ENCODE measurements at places on chromosomes 12 and 14. TPM values are rescaled to one million over a fixed set of nuclear protein-coding genes. Genes with fewer than 3 reads are reported as not detected.

Gene INHBC
- total RNA-seq: not detected

Gene FLRT2
- total RNA-seq: 107 TPM

GRCh38 chr12:105492591-105493545 lies 162.4 kb downstream of the C12orf75 start:
- H3K27ac ChIP-seq: no peak overlapping the region
- H3K4me3 ChIP-seq: no peak overlapping the region
- no peaks in the 10 kb centered on the region for H3K4me1 ChIP-seq
- no peaks in the 10 kb centered on the region for H3K36me3 ChIP-seq
- no peak for DNase-seq

- H3K4me3 ChIP-seq: no peak overlapping the region
- no peak overlapping the region for H3K27ac ChIP-seq
- no peaks in the 10 kb centered on the region for H3K27me3 ChIP-seq
- DNase-seq: no peak
- H3K4me1 ChIP-seq: no peaks in the 10 kb centered on the region
- H3K36me3 ChIP-seq: peaks cover 3% of the 10 kb centered on the region
These were observed 5.8 kb downstream of the GNS start for GRCh38 chr12:64753427-64753826.

DNA sequence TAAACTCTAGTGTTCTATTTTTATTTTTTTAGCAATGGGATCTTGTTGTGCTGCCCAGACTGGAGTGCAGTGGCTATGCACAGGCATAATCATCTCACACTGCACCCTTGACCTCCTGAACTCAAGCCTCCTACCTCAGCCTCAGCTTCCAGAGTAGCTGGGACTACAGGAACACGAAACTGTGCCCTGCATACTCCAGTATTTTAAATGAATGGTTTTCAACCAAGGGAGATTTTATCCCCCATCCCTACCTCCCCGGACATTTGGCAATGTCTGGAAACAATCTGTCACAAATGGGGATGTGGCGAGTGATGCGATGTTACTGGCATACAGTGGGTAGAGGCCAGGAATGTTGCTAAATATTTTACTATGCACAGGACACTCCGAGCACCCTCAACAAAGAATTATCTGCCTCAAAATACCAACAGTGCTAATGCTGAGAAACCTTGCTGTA lies 2.1 kb downstream of the CBX5 start:
- H3K4me3 ChIP-seq: peak overlapping the region; percentile 73
- DNase-seq: no peak
- peaks cover 45% of the 10 kb centered on the region for H3K36me3 ChIP-seq

- no peaks in the 10 kb centered on the region for H3K4me1 ChIP-seq
- H3K4me3 ChIP-seq: peak overlapping the region; percentile 92
- no peaks in the 10 kb centered on the region for H3K27me3 ChIP-seq
- H3K36me3 ChIP-seq: peaks cover 23% of the 10 kb centered on the region
These were observed 707 bp downstream of the DHRS1 start for GRCh38 chr14:24298892-24299254.

DNA sequence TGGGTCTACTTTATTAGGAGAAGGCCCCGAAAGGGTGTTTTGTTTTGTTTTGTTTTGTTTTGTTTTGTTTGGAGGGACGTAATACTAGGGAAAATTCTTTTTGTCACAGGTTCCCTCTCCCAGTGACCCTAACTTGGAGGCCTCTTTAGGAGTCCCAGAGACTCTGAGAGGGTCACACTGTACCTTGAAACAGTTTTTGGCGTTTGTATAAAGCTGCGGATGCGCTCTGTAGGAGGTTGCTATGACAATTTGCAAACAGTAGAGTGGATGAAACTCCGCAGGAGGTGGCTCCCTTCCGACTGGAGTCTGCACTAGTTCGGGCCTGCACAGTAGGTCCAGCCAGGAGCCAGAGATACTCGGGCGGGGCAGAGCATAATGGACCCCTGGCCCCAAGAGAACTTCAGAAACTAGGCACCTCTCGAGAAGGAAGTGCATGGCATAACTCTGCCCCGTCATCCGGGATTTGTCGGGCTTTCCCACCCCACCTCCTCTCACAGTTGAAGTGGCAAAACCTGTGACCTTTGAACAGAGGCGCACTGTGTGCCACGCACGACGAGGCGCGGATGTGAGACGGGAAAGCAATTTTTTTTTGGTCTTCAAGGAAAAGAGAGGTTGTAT lies 1.3 kb upstream of the DYRK2 start:
- no peak overlapping the region for H3K27ac ChIP-seq
- DNase-seq: peak; percentile 27
- peaks cover 19% of the 10 kb centered on the region for H3K4me1 ChIP-seq
- no peaks in the 10 kb centered on the region for H3K36me3 ChIP-seq

Gene GPR132
- not detected for total RNA-seq

DNA sequence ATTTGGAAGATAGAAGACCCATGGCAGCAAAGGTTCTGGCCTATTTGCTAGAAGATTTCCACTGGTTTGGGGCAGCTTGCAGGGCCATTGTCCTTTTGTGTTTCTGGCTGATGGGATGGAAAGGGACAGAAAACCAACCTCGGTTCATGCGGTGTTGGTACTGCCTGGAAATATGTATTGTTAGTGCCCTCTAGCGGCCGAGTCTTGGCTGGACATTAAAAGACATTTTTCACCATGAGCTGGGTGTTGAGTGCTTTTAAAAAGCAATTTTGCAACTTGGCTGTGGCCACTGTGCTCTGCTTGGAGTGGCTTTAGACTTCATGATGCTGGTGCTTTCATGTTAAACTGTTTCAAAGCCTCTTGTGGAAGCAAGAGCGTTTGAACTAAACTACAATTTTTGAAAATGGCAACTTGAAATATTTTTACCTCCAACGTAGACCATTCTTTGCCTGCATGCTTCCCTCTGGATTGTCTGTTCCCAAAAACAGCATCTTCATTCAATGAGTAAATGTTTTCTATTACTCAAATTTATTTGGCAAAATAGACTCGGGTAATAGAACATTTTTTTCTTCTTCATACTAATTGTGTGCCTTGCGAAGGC lies 102.7 kb upstream of the TBX5 start:
- DNase-seq: peak; percentile 70
- H3K27ac ChIP-seq: no peak overlapping the region
- H3K36me3 ChIP-seq: no peaks in the 10 kb centered on the region
- peaks cover 6% of the 10 kb centered on the region for H3K27me3 ChIP-seq
- no peak overlapping the region for H3K4me3 ChIP-seq

- H3K36me3 ChIP-seq: no peaks in the 10 kb centered on the region
- no peak for DNase-seq
- H3K27ac ChIP-seq: no peak overlapping the region
- no peaks in the 10 kb centered on the region for H3K4me1 ChIP-seq
- H3K4me3 ChIP-seq: no peak overlapping the region
These were observed 49.2 kb downstream of the ACACB start for GRCh38 chr12:109165599-109165998.

- DNase-seq: peak; percentile 44
- no peaks in the 10 kb centered on the region for H3K27me3 ChIP-seq
- H3K36me3 ChIP-seq: no peaks in the 10 kb centered on the region
- no peak overlapping the region for H3K4me3 ChIP-seq
These were observed 98.8 kb downstream of the FRMD6 start for GRCh38 chr14:51750542-51750941.

Gene IFT43
- 20.3 TPM for total RNA-seq

Gene NANOG
- not detected for total RNA-seq

GRCh38 chr14:104747876-104748275 lies 5.1 kb upstream of the SIVA1 start:
- no peak for DNase-seq
- H3K36me3 ChIP-seq: no peaks in the 10 kb centered on the region
- H3K27ac ChIP-seq: no peak overlapping the region

DNA sequence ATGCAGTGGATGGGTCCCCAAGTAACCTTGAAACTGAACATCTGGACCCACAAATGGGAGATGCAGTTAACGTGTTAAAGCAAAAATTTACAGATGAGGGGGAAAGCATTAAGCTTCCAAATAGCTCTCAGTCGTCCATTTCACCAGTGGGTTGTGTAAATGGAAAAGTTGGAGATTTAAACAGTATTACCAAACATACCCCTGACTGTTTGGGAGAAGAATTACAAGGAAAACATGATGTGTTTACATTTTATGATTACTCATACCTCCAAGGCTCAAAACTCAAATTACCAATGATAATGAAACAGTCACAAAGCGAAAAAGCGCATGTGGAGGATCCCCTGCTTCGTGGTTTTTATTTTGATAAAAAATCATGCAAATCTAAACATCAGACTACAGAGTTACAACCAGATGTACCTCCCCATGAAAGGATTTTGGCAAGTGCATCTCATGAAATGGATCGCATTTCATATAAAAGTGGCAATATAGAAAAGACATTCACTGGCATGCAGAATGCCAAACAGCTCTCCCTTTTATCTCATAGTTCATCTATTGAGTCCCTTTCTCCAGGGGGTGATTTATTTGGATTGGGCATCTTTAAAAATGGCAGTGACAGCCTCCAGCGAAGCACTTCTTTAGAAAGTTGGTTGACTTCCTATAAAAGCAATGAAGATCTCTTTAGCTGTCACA lies 116.6 kb upstream of the NPAS3 start:
- no peak overlapping the region for H3K27ac ChIP-seq
- no peak for DNase-seq

DNA sequence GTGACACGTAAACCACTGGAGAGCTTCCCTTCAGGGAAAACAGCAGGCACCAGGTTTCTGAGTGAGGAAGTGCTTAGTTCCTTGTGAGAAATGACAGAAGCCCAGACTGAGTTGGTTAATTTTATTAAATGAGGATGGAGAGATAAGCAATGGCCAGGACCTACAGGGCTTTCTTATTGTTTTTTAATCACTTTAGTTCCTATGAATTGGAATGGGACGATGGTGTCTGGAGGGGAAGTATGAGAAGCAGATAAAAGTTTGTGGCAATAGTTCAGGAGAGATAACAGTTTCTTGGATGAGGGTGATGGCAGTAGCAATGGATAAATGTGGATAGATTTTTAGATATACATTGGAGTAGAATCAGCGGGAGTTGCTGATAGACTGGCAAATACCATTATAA lies 86.5 kb upstream of the PTPRR start:
- no peaks in the 10 kb centered on the region for H3K27me3 ChIP-seq
- H3K4me1 ChIP-seq: peaks cover 4% of the 10 kb centered on the region
- H3K4me3 ChIP-seq: no peak overlapping the region
- H3K36me3 ChIP-seq: no peaks in the 10 kb centered on the region

DNA sequence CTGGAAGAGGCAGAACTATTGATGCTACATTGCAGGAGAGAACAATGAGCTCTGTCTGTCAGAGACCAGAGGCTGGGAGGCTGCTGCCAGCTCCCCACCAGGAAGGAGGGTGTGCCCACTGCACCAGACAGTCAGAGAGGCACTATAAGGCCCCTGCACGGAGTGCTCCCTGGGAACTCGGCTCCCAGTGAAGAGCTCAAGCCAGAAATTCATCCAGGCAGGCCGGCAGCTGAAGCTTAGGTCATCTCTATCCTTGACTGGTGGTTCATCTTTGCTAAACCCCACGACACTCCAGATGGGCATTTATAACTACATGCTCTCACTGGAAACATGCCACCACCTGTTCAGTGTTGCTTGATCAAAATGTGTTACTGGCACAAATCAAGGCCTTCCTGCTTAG lies 65.1 kb upstream of the GPATCH2L start:
- H3K4me3 ChIP-seq: no peak overlapping the region
- H3K4me1 ChIP-seq: no peaks in the 10 kb centered on the region
- H3K27ac ChIP-seq: no peak overlapping the region
- no peak for DNase-seq
- no peaks in the 10 kb centered on the region for H3K36me3 ChIP-seq

Gene COCH
- 87.6 TPM for total RNA-seq

Gene KRT71
- not detected for total RNA-seq

- no peaks in the 10 kb centered on the region for H3K27me3 ChIP-seq
- H3K4me3 ChIP-seq: no peak overlapping the region
- no peaks in the 10 kb centered on the region for H3K4me1 ChIP-seq
- H3K27ac ChIP-seq: no peak overlapping the region
- no peaks in the 10 kb centered on the region for H3K36me3 ChIP-seq
These were observed 157.4 kb upstream of the FOXN3 start for GRCh38 chr14:89574420-89574819.

DNA sequence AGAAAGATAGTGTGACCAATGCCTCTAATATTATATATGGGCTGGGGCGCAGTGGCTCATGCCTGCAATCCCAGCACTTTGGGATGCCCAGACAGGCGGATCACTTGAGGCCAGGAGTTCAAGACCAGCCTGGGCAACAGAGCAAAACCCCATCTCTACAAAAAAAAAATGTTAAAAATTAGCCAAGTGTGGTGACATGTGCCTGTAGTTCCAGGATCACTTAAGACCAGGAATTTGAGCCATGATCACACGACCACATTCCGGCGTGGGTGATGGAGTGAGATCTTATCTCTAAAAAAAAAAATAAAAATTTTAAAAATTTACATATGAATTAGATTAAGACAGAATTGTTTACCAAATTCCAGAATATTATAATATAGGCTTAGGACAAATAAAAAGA lies 12.0 kb downstream of the TM7SF3 start:
- H3K27ac ChIP-seq: no peak overlapping the region
- H3K36me3 ChIP-seq: no peaks in the 10 kb centered on the region

- H3K27me3 ChIP-seq: peaks cover 13% of the 10 kb centered on the region
- H3K4me1 ChIP-seq: peaks cover 6% of the 10 kb centered on the region
- H3K4me3 ChIP-seq: no peak overlapping the region
- no peaks in the 10 kb centered on the region for H3K36me3 ChIP-seq
These were observed 9.7 kb upstream of the PCK2 start for GRCh38 chr14:24084440-24084839.

Measured in A673 (cell line).